ENCODE measurements at places on chromosomes 12 and 14. TPM values are rescaled to one million over a fixed set of nuclear protein-coding genes. Genes with fewer than 3 reads are reported as not detected.

Gene TBX3
- total RNA-seq = 55.9 TPM

Gene STYK1
- total RNA-seq = not detected

Gene DAO
- total RNA-seq = not detected

Gene LRRIQ1
- 0.44 TPM for total RNA-seq

Gene RNASE1
- total RNA-seq = not detected

Gene TOX4
- 47.6 TPM for total RNA-seq

Gene RARG
- total RNA-seq = 56.9 TPM

Gene RHEBL1
- not detected for total RNA-seq

Gene PKP2
- not detected for total RNA-seq

Gene VEZT
- 81.2 TPM for total RNA-seq

Gene EPYC
- not detected for total RNA-seq

Gene SVOP
- not detected for total RNA-seq

Gene TTC6
- under 0.01 TPM for total RNA-seq

Gene KIF26A
- 0.15 TPM for total RNA-seq

Gene GUCY2C
- total RNA-seq = not detected

Gene KITLG
- 71.6 TPM for total RNA-seq

Gene TCL1A
- not detected for total RNA-seq

Gene NAA25
- 17.9 TPM for total RNA-seq

Gene MYH6
- not detected for total RNA-seq

Gene CHST11
- 2.3 TPM for total RNA-seq

Gene SIX4
- 24.8 TPM for total RNA-seq

Gene AHNAK2
- 407 TPM for total RNA-seq

Gene RNF212B
- not detected for total RNA-seq

Gene DEPDC4
- 3.9 TPM for total RNA-seq

Gene DNAAF2
- total RNA-seq = 7.0 TPM

Gene TIMELESS
- 4.6 TPM for total RNA-seq

Gene ANKRD33
- total RNA-seq = 0.15 TPM

Gene CACNA1C
- total RNA-seq = 28.1 TPM

Gene STON2
- 46.1 TPM for total RNA-seq

Gene CNTN1
- 3.0 TPM for total RNA-seq

Gene GPRC5D
- total RNA-seq = not detected

Gene SDR9C7
- total RNA-seq = 0.15 TPM

Gene PMCH
- not detected for total RNA-seq

Gene OTUB2
- 2.8 TPM for total RNA-seq

Gene TAS2R7
- not detected for total RNA-seq

Gene ZC3H14
- total RNA-seq = 55.4 TPM

Gene USP44
- total RNA-seq = 10.2 TPM

Gene PTPRQ
- total RNA-seq = 1.2 TPM

Gene SLCO1B3
- total RNA-seq = not detected

Gene APOF
- not detected for total RNA-seq

Gene ESPL1
- total RNA-seq = 14.1 TPM

Gene MANSC1
- 3.0 TPM for total RNA-seq

Gene SYT1
- 1.3 TPM for total RNA-seq

Gene RASSF8
- total RNA-seq = 54.9 TPM

Gene TMEM132D
- not detected for total RNA-seq

All from smooth muscle cell of trachea (primary cell).